ENCODE measurements at places on chromosomes 5 and 9.

- peak; percentile 47 for DNase-seq
Measured at GRCh38 chr5:123180178-123180577, 91.1 kb downstream of the PRDM6 start.

DNA sequence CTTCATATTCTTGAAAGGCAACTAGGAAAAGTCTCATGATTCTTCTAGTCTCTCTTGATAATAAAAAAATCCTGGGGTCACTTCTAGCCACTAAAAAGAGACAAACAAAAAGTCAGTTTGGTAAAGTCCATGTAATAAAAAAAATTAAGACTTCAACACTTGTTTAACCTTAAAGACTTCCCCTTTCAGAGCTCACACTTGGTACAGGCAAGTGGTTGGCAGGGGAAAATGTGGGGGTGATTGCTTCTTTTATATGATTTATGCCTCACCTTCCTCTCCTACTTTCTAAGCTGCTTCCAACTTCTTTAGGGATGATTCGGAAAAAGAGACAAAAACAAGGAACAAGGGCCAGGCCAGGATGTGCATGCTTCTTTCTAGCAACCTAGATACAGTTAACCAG lies 5.1 kb upstream of the ERCC6L2 start:
- DNase-seq: no peak

GRCh38 chr5:169547508-169547907 lies 36.1 kb upstream of the SPDL1 start:
- no peak for DNase-seq

GRCh38 chr5:89901983-89902382 lies 507.6 kb downstream of the CETN3 start:
- DNase-seq: no peak

DNA sequence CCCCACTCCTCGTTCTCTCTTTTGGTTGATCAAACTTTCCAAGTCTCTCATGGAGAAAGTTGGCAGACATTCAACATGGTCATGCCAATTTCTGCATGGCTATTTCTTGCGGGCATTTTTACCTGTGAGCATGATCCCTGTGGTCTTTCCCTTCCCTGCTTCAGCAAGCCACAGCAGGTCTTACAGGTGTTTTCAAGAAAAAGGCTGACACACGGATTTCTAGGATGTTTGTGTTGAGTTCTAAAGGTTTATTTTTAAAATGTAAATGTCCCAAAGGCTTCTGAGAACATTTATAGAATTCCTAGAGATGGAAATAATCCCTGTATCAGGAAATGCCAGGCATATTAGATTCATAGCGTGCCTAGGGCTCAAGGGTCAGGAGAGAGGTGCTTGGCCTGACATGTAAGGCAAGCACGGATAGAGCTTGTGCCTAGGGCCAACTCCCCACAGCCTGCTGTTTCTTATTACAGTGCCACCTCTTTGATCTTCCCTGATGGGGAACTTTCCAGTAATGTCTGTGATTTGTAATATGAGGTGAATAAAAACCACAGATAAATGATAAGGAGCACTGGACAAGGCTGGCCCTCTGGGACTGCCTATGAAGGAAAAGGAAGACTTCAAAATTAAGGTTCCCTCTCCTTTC lies 79.8 kb downstream of the MUSK start:
- DNase-seq: no peak

DNA sequence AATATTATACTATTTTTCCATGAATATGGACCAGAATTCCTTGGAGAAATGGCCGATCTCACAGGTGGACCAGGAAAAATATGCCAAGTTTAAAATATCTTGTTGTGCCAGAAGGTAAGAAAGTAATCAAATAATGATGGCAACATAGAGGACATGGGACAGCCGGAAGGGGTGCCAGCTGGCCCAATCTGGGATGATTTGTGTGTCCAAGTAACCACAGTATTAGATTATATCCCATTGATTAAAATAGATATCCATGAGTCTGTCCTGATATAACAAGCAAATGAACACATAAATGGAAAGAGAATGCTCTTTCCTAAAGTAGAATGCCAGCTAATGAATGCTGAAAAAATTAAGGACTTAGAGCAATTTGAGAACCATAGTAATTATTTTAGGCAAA lies 39.6 kb upstream of the ANKRD55 start:
- no peak for DNase-seq

DNA sequence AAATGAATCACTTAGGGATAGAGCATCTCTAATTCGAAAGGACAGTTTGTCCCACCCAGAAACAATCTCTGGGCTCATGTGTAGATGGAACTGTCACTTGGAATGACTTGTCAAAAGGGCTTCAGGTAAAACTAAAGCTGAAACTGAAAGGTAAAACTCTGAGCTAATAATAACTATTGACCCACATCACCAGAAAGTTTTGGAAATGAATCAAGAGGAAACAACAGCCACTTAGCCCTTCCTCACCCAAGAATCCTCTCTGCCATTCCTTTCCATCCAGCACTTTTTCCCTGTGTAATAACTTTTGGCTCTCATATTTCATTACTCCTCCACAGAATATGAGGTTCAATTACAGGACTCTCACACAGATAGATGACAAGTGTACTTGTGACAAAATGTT lies 14.0 kb upstream of the GLRX start:
- no peak for DNase-seq

All from right lobe of liver (tissue), 6 donors.